ENCODE measurements at places on chromosomes 2 and 18. TPM values are rescaled to one million over a fixed set of nuclear protein-coding genes. Genes with fewer than 3 reads are reported as not detected.

The TMX3 gene
- 95.2 TPM for total RNA-seq

The IL1A gene
- not detected for total RNA-seq

The FTCDNL1 gene
- total RNA-seq, result 5.8 TPM

The TTR gene
- not detected for total RNA-seq

The CYRIA gene
- under 0.01 TPM for total RNA-seq

The TUBA3D gene
- not detected for total RNA-seq

The SP3 gene
- total RNA-seq, result 91.0 TPM

The FHOD3 gene
- 23.3 TPM for total RNA-seq

The BMP10 gene
- not detected for total RNA-seq

The EN1 gene
- total RNA-seq, result under 0.01 TPM

The C1QL2 gene
- total RNA-seq, result not detected

The HOXD13 gene
- not detected for total RNA-seq

The HIBCH gene
- 23.3 TPM for total RNA-seq

Data from melanocyte of skin (primary cell).